RWPE2 (cell line): ENCODE measurements at places on chromosomes 3 and 15.
A peak's percentile ranks its signal among the peaks of the same experiment; 100 is the strongest.

- no peak overlapping the region for H3K27ac ChIP-seq
- DNase-seq = peak; percentile 83
- no peak overlapping the region for H3K4me3 ChIP-seq
- H3K36me3 ChIP-seq = no peaks in the 10 kb centered on the region
- H3K4me1 ChIP-seq = peaks cover 3% of the 10 kb centered on the region
- H3K27me3 ChIP-seq = no peaks in the 10 kb centered on the region
These were observed 148.4 kb upstream of the TLE3 start for GRCh38 chr15:70245932-70246622.

DNA sequence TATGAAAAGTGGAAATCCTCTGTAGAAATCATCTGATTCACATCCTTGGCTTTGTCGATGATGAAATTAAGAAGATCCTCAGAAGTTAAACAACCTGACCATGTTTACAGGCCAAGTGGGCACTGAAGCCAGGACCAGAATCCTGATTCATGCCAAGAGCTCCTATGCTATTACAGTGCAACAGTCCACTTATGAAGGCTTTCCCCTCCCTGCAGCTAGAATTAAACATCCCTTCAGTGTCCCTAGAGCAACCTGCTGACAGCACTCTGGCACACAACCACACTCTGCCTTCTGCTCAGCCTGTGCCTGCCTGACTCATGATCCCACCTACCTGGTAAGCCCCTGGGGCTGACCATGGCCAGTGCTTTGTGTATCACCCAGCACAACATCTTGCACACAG lies 33.8 kb downstream of the TXNRD3 start:
- peaks cover 18% of the 10 kb centered on the region for H3K36me3 ChIP-seq
- peak overlapping the region; percentile 84 for H3K27ac ChIP-seq
- H3K4me1 ChIP-seq = peaks cover 45% of the 10 kb centered on the region
- DNase-seq = no peak
- no peak overlapping the region for H3K4me3 ChIP-seq
- H3K27me3 ChIP-seq = no peaks in the 10 kb centered on the region

DNA sequence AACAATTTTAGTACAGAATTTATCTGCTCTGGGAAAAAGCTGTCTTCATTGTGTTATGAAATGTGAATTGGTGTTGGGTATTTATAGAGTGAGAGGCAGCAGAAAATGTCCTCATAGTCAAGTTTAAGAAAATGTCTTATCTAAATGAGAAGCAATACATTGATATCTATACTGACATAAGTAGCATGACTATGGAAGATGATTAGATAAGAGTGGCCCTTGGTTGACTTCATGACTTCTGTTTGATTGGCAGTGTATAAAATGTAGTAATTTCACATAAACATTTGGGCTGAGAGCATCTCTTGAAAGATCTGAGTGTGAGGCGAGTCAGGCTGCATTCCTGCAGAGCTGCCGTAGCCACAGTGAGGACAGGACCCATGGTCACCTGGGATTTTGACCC lies 19.4 kb downstream of the MCTP2 start:
- H3K27me3 ChIP-seq = no peaks in the 10 kb centered on the region
- peaks cover 9% of the 10 kb centered on the region for H3K4me1 ChIP-seq
- DNase-seq = no peak
- no peaks in the 10 kb centered on the region for H3K36me3 ChIP-seq

DNA sequence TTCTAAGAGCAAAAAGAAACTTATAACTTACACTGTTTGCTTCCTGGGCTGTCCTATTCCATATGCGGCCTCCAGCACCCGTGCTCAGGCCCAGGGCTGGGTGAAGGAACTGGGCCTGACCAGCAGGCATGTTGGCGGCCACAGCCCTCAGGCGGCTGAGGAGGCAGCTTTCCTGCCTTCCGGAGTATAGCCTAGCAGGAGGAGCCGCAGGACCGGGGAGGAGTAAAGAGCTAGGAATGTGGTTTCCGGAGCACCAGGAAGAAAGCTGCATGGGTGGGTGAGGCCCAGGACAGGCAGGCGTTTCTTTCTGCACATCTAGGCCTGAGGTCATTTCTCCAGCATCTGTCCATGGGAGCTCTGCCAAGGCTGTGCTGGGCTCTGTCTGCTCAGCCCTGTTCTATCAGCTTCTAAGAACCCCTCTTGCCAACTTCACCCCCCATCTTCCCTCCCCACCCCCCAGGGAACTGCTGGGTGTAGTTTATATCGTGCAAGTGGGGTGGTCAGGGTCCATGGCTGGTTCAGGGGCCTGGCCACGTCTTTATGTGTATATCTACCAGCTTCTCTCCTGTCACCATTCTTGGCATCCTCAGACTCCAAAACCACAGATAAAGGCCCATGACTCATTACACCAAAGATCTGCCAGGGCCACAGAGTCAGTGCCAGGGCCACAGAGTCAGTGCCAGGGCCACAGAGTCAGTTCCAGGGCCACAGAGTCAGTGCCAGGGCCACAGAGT lies 7.8 kb upstream of the KIF7 start:
- no peak overlapping the region for H3K4me3 ChIP-seq
- no peaks in the 10 kb centered on the region for H3K27me3 ChIP-seq
- DNase-seq = peak; percentile 92

GRCh38 chr3:98587654-98588053 lies 5.8 kb downstream of the CPOX start:
- H3K27ac ChIP-seq = no peak overlapping the region
- DNase-seq = no peak
- no peaks in the 10 kb centered on the region for H3K4me1 ChIP-seq
- no peaks in the 10 kb centered on the region for H3K27me3 ChIP-seq
- no peak overlapping the region for H3K4me3 ChIP-seq

GRCh38 chr3:150105886-150106612 lies 135.4 kb upstream of the PFN2 start:
- no peaks in the 10 kb centered on the region for H3K36me3 ChIP-seq
- peak overlapping the region; percentile 63 for H3K27ac ChIP-seq
- H3K4me1 ChIP-seq = peaks cover 6% of the 10 kb centered on the region
- DNase-seq = no peak
- H3K4me3 ChIP-seq = no peak overlapping the region
- no peaks in the 10 kb centered on the region for H3K27me3 ChIP-seq

DNA sequence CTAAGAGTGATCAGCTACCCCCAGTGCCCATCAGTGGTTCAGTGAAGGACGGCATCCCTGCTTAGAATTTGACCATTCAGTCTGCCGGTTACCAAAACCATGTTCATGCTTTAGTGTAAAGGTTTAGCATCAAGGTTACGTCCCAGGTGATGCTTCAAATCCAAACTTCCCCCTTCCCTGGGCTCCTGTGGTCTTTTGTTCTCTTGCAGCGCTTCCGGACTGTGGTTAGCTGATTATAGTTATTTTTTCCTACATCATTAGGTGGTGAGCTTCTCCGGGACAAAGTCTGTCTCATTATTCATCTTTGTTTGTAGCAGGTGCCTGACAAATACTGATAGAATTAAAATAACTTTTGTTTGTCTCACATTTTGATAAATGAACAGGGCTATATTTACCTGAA lies 28.3 kb upstream of the MYZAP start:
- H3K4me3 ChIP-seq = no peak overlapping the region
- DNase-seq = peak; percentile 27
- H3K4me1 ChIP-seq = peaks cover 21% of the 10 kb centered on the region
- H3K27me3 ChIP-seq = no peaks in the 10 kb centered on the region
- H3K27ac ChIP-seq = no peak overlapping the region

- no peak overlapping the region for H3K27ac ChIP-seq
- H3K4me1 ChIP-seq = no peaks in the 10 kb centered on the region
- no peaks in the 10 kb centered on the region for H3K27me3 ChIP-seq
- no peaks in the 10 kb centered on the region for H3K36me3 ChIP-seq
These were observed 68.2 kb downstream of the RYR3 start for GRCh38 chr15:33378866-33379480.

GRCh38 chr3:10142707-10143560 lies 1.4 kb downstream of the VHL start:
- peak overlapping the region; percentile 55 for H3K4me3 ChIP-seq
- H3K27ac ChIP-seq = peak overlapping the region; percentile 56
- H3K4me1 ChIP-seq = peaks cover 7% of the 10 kb centered on the region
- peaks cover 41% of the 10 kb centered on the region for H3K36me3 ChIP-seq
- DNase-seq = no peak
- H3K27me3 ChIP-seq = no peaks in the 10 kb centered on the region

DNA sequence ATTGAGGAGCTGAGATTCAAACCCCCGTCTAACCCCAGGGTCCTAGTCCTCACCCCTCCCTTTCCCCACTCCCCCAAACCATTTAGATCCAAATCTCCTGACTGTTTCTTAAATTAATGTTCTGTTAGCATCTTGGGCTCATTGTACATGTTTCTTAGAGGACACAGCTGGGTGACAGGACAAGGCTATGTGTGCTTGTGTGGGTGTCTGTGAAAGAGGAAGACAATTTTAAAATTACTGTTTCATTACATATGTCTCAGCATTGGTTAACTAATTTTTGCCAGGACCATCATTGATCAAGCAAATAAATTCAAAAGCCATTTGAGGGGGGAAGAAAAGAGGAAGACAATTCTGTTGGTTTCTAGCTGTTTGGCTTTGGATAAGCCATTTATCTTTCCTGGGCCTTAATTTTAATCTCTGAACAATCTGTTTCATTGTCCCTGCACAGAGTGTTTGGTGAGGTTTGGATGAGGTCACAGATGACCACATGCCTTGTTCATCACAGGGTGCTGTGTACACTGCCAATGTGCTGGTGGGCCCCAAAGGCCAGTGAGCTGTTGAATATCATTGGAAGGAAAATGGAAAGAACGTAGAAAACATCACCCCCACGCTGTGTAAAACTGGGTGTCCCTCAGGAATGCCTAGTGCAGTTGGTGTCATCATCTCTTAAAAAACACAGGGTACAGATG lies 51.9 kb downstream of the RPLP1 start:
- no peaks in the 10 kb centered on the region for H3K27me3 ChIP-seq
- no peak for DNase-seq
- no peak overlapping the region for H3K4me3 ChIP-seq
- no peaks in the 10 kb centered on the region for H3K36me3 ChIP-seq
- H3K4me1 ChIP-seq = no peaks in the 10 kb centered on the region

- H3K36me3 ChIP-seq = no peaks in the 10 kb centered on the region
- peaks cover 9% of the 10 kb centered on the region for H3K4me1 ChIP-seq
- H3K27ac ChIP-seq = no peak overlapping the region
- no peak overlapping the region for H3K4me3 ChIP-seq
- no peaks in the 10 kb centered on the region for H3K27me3 ChIP-seq
These were observed 58.3 kb upstream of the XCR1 start for GRCh38 chr3:46085421-46086082.

DNA sequence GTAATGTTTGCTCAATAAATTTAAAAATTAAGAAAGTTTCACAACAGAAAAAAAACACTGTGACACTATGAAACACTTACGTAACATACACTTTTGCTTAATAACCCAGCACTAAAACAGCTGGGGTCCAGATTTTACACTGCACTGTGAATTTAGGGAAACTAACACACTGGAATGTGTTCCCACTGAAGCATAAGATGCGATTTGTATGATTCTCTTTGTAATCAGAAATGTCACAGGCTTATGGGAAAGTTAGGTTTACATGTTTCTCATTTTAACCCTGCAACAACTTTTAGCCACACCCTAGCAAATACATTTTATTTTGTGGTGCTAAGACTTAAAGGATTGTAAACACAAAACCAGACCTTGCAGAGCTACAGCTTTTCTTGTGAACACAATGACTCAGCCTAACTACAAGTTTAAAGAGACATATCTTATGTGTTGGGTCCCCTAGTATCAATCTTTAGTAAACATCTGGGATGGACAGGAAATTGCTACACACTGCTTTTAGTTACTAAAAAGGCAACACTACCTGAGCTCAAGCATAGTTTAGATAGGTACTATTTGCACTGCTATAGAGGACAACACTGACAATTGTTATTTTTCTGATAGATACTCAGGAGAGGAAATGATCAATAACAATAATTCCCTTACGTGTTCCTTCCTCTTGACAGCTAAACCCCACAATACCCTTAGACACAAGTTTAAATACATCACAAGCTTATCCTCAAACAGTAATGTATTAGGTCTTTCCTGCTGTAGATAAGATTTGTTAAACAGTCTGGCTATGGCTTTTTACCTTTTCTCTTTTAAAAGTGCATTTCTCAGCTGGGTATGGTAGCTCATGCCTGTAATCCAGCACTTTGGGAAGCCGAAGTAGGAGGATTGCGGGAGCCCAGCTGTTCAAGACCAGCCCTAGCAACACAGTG lies 3.8 kb downstream of the PLD1 start:
- no peak for DNase-seq
- H3K27me3 ChIP-seq = no peaks in the 10 kb centered on the region
- peaks cover 42% of the 10 kb centered on the region for H3K4me1 ChIP-seq
- H3K4me3 ChIP-seq = no peak overlapping the region
- H3K27ac ChIP-seq = peak overlapping the region; percentile 67

- H3K4me3 ChIP-seq = no peak overlapping the region
- peak overlapping the region; percentile 3 for H3K27ac ChIP-seq
These were observed 19.2 kb upstream of the C15orf39 start for GRCh38 chr15:75182187-75183131.

DNA sequence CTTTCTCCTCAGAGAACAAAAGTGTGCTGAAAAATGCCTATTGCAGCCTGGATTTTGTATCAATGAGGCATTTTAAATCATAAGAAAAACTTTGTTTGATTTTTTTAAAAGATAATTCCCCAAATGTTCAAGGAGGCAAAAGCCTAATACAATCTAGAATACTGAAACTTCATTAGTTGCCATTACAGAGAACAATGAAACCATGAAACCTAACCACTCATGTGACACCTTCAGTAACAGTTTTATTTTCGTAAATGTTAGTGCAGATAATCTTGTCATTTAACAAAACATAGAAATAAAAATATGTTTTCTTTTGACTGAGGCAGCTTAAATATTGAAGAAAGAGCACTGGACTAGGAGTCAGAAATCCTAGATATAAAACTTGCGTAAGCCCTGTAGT lies 655.9 kb downstream of the RBMS3 start:
- H3K27ac ChIP-seq = peak overlapping the region; percentile 39
- no peak overlapping the region for H3K4me3 ChIP-seq
- no peak for DNase-seq
- no peaks in the 10 kb centered on the region for H3K27me3 ChIP-seq
- H3K36me3 ChIP-seq = no peaks in the 10 kb centered on the region
- peaks cover 14% of the 10 kb centered on the region for H3K4me1 ChIP-seq

GRCh38 chr3:127070776-127071175 lies 87.9 kb downstream of the PLXNA1 start:
- no peak overlapping the region for H3K4me3 ChIP-seq
- H3K27me3 ChIP-seq = no peaks in the 10 kb centered on the region
- H3K4me1 ChIP-seq = peaks cover 27% of the 10 kb centered on the region
- H3K27ac ChIP-seq = no peak overlapping the region
- DNase-seq = peak; percentile 30
- H3K36me3 ChIP-seq = no peaks in the 10 kb centered on the region

GRCh38 chr15:59976480-59977271 lies 27.4 kb upstream of the FOXB1 start:
- no peak for DNase-seq
- H3K27ac ChIP-seq = no peak overlapping the region
- H3K27me3 ChIP-seq = peaks cover 7% of the 10 kb centered on the region
- H3K4me1 ChIP-seq = no peaks in the 10 kb centered on the region
- no peaks in the 10 kb centered on the region for H3K36me3 ChIP-seq
- no peak overlapping the region for H3K4me3 ChIP-seq

- no peaks in the 10 kb centered on the region for H3K4me1 ChIP-seq
- H3K27ac ChIP-seq = no peak overlapping the region
- no peaks in the 10 kb centered on the region for H3K36me3 ChIP-seq
- H3K27me3 ChIP-seq = no peaks in the 10 kb centered on the region
- H3K4me3 ChIP-seq = no peak overlapping the region
These were observed 1029.3 kb upstream of the CFAP20DC start for GRCh38 chr3:60079076-60079475.
